ENCODE measurements at places on chromosomes 5 and 9. TPM values are rescaled to one million over a fixed set of nuclear protein-coding genes. Genes with fewer than 3 reads are reported as not detected.

The CCNO gene
- total RNA-seq: 1.1 TPM

The OLFM1 gene
- 17.5 TPM for total RNA-seq

The MTAP gene
- total RNA-seq: 24.0 TPM

The OR1J2 gene
- not detected for total RNA-seq

The SETX gene
- 56.3 TPM for total RNA-seq

GRCh38 chr9:27701587-27701986 is 128.3 kb upstream of the C9orf72 start:
- DNase-seq: no peak

- no peak for DNase-seq
Measured at GRCh38 chr9:126698251-126698650, 84.5 kb downstream of the LMX1B start.

- DNase-seq: no peak
Measured at GRCh38 chr5:128965638-128966302, 482 bp downstream of the SLC27A6 start.

GRCh38 chr5:4203146-4203545 is 607.5 kb downstream of the IRX1 start:
- DNase-seq: no peak

- no peak for DNase-seq
Measured at GRCh38 chr5:460273-460625, 17.3 kb downstream of the EXOC3 start.

DNA sequence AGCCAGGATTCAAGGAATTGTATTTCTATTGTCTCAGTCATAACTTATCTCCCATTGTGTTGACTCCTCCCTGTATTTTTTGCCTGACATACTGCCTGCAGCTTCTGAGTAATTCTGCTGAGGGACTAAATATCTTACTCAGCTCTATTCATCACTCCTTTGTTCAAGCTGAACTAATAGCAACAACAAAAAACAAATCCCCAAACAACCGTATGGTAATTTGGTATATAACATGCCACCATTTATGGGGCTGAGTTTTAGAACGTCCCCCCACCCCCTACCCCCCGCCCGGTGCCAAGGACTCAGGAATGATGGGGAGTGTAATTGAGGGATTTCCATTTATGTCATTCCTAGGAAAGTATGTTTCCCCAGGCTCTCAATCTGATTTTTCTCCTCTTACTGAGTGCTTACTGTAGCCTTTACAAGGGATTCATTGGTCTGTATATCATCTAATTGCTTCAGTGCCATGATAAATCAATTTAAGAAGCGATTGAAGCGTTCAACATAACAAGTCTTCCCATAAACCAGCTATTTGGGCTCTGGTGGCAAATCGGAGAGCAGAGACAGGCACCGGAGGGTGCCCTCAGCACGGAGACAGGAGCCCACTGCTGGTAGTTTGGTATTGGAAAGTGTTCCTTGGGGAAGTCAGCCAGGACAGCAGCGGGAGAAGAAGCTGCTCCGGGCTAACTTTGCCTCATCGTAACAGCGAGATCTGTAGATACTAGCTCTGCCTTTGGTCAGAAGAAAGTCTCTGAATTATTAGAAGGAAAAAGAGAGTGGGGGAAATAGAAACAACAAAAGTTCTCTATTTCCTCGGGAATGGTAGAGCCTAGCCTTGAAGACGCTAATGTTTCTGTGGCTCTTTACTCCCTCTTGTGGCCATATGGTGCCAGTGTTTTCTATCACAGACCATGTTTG is 40.7 kb upstream of the HSD17B4 start:
- DNase-seq: no peak

- no peak for DNase-seq
Measured at GRCh38 chr5:159123700-159124099, 24.0 kb upstream of the EBF1 start.

DNA sequence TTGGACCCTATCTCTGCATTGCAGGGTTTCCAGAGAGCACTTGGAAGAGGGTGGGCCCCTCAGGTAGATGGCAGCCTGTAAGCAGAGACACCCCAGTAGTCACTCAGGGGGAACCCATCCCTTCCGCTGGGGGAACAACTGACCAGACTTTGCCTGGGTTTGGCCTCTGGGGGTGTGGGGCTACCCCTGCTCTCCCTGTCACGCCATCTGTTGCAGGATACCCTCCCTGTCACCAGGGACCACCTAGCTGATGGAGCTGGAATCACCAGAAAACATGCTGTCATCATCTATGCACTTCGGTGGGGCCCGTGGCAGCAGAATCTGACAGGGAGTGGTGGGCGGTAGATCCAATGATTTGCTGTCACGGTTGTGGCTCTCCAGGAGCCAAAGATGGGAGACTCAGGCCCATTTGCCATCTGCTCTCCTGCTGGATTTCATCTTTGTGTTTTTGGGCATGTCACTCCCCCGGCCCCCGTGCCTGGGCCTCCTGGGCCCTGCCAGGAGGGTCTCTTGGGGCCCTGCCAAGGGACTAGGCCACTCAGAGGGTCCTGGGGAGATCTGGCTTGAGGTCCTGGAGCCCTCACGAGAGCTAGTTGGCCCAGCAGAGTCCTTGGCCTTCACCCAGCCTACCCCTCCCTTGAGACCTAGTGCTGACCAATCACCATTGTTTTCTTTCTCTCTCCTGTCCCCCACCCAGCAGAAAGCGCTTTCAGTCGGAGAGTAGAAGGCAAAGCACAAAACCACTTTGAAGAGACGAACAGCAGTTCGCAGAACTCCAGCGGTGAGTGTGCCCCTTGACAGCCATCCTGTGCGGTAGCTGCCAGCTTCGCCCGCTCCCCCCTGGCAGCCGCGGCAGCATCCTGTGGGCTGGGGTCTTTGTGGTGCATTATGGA is 45.9 kb downstream of the AMBP start:
- no peak for DNase-seq
